ENCODE measurements at places on chromosomes 1 and 21. TPM values are rescaled to one million over a fixed set of nuclear protein-coding genes. Genes with fewer than 3 reads are reported as not detected.

DNA sequence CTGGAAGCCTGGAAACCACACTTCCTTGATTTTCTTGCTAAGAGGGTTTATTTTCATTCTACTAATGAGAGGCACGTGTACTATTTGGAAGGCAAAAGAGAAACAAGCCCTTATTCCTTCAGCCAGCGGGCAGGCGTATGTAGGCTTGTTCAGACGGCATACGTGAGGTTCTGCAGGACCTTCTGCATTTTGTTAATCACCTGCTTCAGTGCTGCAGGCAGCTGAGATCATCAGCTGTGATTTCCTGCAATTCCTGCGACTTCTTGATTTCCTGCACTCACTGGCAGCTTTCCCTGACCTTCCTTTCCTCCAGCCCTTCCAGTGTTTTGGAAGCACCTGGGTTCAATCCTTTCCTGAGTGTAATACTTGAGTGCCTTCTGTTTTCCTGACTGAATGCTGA lies 43.4 kb downstream of the TSNAX start:
- no peak for DNase-seq

DNA sequence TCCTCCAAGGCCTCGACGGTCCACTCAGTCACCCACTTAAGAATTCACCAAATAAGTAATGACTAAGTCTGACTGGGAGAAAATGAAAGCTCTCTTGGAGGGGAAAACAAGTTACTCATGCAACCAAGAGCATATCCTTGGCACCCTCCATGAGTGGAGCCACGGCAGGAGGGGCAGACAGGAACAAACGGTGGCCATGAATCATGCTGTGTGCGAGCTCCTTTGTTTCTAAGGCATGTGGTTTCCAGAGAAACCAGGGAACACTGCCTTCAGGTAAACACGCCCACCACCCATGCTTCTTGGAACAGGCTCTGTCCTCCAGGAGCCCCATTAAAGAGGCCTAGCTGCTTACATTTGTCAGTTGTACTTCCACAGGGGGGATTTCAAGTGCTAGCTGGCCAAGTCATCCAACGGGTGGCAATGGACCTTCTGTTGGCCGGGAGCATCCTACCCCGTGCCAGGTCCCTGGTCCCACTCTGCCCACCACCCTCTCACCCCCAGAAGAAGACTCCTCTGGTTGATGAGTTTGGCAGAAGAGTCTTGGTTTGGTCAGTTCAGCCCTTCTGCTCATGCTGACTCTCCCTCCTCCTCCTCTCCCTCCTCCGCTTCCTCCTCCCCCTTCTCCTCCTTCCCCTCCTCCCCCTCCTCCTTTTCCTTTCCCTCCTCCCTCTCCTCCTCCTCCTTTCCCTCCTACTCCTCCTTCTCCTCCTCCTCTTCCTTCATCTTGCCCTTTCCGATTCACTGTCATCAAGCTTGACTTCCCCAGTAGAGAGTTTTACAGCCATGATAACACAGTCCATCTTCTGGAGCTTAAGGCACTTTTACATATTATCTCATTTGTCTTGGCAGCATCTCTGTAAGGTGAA lies 107.6 kb downstream of the CCDC185 start:
- DNase-seq, result peak; percentile 23

- DNase-seq, result no peak
Observed at GRCh38 chr1:172447641-172448040, 3.8 kb upstream of the PIGC start.

DNA sequence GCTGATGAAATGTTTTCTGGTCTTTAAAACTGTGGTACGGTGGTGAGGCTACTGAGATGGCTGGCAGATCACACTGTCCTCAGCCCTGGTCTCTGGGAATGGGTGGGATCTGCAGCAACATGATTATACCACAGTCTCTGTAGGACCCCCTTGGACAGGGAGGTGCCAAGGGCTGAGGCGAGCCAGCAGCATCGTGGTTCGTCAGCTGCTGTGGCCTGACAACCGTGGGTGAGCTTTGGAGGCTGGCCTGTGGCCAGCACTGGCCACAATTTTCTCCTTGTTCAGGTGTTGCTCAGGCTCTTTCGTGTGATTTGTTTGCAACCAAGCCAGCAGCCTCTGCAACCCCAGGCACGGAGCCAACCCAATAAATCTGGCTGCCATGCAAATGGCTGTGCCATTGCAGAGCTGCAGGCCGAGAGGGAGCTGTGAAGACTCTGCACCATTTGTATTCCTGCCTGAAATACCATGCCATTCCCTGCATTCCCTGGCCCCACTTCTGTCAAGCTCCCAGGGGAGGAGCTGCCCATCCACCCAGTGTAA lies 70.9 kb downstream of the PCP4 start:
- no peak for DNase-seq

DNA sequence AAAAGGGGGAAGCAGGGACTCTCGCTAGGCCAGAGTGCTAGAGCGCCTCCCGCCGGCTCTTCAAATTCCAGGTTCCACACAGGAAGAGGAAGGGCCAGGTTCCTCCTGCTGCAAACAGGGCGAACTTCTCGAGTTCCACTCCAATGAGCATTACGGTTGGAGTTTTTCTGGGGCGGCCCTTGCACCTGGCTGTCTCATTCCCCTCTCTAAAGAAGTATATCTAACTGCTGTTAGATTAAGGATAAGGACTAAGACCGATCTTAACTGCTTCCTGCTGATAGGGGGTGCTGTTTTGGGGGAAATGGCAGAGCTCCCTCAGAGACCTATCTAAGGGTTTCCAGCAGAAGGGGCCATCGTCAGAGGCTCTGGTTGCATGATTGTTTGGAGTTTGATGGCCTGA lies 138.0 kb downstream of the RABGAP1L start:
- no peak for DNase-seq

TFF2 gene
- total RNA-seq, result not detected

OR6P1 gene
- total RNA-seq, result not detected

DNA sequence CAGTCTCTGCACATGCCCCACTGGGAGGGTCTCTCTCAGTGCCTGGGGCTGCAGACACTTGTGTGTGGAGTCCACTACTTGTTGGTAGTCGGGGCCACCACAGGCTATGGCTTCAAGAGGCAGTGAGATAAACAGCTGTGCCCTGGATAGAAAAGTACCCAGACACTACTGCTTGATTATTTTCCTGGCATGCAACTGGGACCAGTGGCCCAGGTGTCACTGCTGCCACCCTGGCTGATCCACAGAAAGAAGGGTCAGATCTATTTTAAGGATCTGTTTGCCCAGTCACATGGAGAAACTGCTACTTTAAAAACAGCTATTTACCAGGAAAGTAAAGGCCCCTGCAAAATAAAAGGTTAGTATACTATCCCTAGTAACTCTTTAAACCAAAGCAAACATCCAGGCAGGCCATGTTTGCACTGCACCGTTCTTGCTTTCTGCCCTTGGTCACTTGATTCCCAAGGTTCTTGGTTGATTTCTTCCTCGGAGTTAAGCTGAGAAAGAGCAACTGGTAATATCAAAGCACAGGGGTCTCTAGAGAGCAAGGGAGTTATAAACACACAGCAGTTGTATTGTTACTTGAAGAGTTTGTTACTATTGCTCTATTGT lies 99.9 kb downstream of the GLUL start:
- no peak for DNase-seq

DNA sequence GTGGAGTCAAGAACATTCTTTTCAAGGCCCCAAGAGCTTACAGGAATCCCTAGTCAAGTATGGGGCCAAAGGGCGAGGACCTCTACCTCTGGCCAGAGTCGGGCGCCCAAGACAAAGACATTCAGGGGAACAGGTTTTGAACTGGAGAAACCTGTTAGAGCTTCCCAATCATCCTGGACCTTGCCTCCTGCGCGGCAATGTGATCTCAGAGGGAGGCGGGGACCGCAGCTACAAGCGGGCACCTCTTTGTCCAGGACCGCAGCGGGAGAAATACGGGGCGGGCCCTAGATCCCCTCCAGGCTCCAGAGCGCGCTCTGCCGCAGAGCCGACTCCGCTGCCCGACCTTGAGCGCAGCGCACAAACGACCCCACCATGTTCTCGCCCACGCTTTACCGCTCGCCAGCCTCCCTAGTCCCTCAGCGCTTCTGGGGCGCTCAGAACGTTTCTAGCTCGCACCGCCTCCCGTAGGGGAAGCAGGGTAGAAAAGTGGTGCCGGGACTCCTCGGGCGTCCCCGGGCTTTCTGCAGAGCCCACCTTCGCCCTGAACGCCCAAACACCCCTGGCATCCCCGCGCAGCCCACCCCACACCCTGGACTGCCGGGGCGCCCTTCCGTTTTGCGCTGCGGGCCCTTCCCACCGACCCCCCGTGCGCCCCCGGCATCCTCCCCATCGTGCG lies 28.1 kb downstream of the RABIF start:
- no peak for DNase-seq

GRCh38 chr1:178725466-178726086 lies 532 bp downstream of the RALGPS2 start:
- DNase-seq, result peak; percentile 58

CRNN gene
- total RNA-seq, result not detected

GRCh38 chr21:42533306-42533962 lies 19.8 kb downstream of the SLC37A1 start:
- DNase-seq, result no peak

DNA sequence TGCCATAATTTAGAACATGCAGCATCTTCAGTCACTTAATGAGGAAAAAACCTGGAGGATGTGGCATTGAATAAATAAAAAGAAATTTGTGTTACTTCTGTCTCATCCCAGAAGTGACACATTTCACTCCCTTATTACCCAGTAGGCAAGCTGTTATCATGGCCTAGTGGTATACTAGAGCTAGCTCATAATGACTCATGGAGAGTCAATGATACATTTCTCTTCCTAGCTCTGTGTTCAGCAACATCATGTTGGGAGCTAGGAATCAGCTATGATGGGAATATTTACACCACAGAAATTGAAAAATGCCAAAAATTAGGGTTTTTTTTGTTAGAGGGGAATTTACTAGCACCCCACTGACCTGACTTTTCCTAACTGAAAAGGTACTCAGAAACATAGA lies 182.7 kb downstream of the HMCN1 start:
- no peak for DNase-seq

DNA sequence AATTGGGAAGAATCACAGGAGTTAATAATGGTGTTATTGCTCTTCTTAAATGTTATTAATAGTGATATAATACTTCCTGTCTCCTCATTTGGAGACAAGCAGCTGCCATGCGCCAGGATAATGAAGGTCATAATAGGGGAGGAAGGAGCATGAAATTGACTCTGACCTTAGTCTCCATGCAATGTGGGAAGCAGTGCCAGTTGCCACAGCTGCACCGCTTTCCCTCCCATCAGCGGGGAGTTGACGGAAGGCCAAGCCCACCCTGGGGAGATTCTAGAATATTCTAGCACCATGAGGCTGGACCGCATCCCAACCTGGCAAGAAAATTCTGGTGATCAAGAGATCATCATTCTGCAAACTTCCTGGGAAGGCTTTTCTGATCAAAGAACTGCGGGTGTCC lies 11.0 kb upstream of the OLIG1 start:
- DNase-seq, result no peak

TTC24 gene
- 4.5 TPM for total RNA-seq

DNA sequence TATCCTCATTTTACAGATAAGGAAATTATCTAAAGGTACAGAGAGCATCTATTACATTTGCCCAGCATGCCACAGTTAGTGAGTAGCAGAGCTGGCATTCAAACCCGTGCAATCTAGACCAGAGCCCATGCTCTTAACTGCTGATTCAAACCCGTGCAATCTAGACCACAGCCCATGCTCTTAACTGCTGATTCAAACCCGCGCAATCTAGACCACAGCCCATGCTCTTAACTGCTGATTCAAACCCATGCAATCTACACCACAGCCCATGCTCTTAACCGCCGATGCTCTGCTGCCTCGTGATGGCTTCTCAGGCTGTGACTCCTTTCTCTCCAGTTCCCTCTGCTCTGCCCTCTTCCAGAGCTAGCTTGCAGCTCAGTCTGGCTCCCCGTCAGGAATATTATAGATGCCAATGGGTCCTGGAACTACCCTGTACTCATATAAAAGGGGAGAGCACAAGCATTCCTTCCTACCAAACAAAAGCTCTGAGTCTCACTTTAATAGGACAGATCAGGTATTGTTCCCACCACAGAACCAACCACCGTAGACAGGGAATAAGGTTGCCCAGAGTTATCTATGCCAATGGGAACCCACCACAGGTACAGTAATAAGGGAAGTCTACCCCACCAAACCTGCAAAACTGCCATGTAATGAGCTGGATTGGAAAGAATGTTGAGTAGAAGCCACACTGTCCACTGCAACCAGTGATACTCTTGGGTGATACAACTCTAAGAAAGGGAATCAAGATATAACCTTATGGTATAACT lies 78.4 kb downstream of the SMYD3 start:
- DNase-seq, result no peak

SPRR2E gene
- total RNA-seq, result not detected

FMO5 gene
- total RNA-seq, result 0.23 TPM

TACSTD2 gene
- 0.16 TPM for total RNA-seq

DNA sequence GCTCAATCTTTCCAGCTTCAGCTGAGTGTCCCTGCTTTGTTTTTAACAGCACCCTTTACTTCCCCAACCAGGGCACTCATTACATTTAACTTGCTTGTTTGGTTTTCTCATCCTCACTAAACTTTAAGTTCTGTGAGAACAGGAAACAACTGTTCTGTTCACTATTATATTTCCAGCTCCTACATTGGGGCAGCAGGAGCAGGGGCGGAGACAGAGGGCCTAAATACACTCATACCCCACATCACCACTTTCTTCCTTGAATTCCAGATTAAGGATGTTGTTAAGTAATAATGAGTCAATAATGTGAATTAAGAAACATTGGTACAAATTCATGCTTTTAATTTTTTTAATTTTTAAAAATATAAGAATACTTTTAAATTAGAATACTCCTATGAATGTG lies 6.0 kb downstream of the DRAM2 start:
- DNase-seq, result no peak

DNA sequence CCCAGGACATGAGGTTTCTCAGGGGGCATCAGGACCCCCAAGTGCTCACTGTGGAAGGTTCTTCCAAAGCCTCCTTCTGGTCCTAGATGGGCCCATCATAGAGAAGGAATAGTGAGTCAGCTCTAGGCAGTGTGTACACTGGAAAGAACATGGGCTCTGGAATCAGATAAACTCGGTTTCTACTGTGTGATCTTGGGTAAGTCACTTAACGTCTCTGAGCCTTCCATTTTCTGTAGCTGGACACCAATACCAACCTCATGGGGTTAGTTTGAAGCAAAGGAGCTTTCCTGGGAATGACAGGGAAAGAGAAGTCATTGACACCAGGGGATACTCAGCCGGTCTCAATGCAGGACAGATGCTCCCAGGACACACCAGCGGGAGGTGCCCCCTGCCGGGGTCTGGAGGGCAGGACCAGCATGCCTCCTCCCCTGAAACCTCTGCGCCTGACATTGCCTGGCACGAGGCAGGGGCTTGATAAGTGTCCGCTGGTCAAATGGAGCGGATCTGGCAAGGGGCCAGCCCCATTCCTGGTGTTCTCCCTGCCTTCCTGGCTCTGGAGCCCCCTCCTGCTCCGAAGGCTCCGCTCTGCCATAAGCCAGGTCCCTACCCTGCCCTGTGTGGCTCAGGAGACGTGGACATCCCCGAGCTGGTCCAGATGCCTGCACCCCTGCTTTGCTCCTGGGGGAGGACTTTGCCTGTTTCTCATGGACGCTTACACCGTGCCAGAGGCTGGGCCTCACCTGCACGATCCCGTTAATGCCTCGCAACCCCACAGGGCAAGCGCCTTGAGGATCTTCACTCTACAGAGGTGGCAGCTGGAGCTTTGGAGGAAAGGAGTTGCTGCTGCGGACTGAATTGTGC lies 52.8 kb downstream of the EDN2 start:
- no peak for DNase-seq

ANGPTL3 gene
- total RNA-seq, result not detected

PADI2 gene
- total RNA-seq, result 0.12 TPM

GRCh38 chr1:153192697-153193096 lies 10.5 kb upstream of the LELP1 start:
- DNase-seq, result no peak

MPL gene
- not detected for total RNA-seq

Data from activated naive CD4-positive, alpha-beta T cell treated with anti-CD3 and anti-CD28 coated beads, Interleukin-2, amount 50 U/mL, for 72 hours (primary cell).